Anterior cingulate cortex (tissue), 58 donors: ENCODE measurements at places on chromosomes 5 and 9.

- DNase-seq, result no peak
These were observed 156.6 kb upstream of the DMRT1 start for GRCh38 chr9:684941-685340.

DNA sequence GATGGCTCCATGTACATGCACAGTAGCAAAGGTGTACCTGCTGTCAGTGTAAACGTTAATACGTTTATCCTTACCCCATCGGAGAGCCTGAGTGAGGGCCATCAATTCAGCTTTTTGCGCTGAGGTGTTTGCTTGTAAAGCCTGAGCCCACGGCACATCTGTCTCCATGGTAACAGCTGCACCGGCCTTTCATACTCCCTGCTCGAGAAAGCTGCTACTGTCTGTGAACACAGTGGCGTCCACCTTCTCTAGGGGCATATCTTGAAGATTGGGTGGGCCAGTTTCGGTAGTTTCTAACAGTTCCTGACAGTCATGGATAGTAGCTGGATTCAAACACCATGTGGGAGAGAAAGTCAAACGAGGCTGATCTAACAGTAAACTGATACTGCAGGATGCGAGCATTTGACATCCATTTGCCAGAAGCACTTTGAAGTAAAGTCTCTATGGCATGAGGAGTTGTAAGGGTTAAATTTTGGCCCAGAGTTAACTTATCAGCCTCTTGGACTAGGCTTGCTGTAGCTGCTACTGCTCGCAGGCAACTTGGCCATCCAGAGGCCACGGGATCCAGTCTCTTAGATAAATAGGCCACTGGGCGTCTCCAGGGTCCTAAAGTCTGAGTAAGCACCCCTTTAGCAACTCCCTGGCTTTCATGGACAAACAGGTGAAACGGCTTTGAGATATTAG lies 21.0 kb upstream of the RHOBTB3 start:
- DNase-seq, result no peak

GRCh38 chr5:87137283-87137682 lies 130.4 kb upstream of the RASA1 start:
- no peak for DNase-seq

- DNase-seq, result no peak
These were observed 189.2 kb upstream of the NR4A3 start for GRCh38 chr9:99632349-99633038.
